ENCODE measurements at places on chromosomes 16 and 17.

DNA sequence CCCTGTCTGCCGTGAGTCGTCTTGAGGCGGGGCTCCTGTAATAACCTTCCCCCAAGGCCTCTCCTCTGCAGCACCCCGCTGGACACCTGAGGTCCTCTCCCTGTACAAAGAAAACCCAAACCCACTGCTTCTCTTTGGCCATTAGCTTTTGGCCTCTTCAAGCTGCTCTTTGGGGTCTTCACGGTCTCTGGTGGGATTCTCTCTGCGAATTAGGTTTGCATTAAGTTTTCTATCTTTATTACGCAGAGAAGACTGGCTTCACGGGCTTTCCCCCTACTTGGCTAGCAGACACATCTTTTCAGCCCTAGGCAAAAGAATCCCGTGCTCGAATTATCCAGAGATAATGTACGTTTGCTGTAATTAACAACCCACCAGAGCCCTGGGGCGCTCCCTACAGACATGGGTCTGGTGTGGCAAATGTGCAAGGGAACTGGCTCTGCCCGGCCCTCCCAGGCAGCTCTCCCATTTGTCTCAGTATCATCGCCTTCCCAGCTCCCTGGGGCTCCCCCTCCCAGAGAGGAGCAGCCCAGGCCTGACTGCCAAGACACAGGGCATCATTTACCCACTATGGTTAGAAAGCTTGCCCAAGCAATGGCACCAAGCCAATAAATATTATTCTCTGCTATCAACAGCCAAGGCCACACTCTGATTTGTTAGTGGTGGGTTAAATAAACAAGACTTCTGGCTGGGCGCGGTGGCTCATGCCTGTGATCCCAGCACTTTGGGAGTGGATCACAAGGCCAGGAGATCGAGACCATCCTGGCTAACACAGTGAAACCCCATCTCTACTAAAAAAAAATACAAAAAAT is 24.7 kb upstream of the KLHDC4 start:
- no peak for DNase-seq

GRCh38 chr16:8630255-8630953 is 8.9 kb downstream of the METTL22 start:
- no peak for DNase-seq

- DNase-seq = no peak
Measured at GRCh38 chr17:15492791-15493692, 25.6 kb upstream of the CDRT4 start.

GRCh38 chr16:11087691-11088073 is 143.3 kb downstream of the CLEC16A start:
- DNase-seq = no peak

Data from astrocyte of the spinal cord (primary cell).